ENCODE measurements at places on chromosomes 7 and 10.

DNA sequence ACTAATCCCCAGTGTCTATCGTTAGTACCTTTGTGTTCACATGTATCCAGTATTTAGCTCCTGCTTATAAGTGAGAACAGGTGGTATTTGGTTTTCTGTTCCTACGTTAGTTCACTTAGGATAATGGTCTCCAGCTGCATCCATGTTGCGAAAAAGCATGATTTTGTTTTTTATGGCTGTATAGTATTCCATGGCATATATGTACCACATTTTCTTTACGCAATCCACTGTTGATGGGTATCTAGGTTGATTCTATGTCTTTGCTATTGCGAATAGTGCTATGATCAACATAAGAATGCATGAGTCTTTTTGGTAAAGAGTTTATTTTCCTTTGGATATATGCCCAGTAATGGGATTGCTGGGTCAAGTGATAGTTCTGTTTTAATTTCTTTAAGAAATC, 59.1 kb downstream of the CH25H start:
- DNase-seq = no peak

- no peak for DNase-seq
These were observed 99.8 kb upstream of the STRIP2 start for GRCh38 chr7:129334473-129334872.

GRCh38 chr10:115056186-115056585, 37.0 kb upstream of the ATRNL1 start:
- DNase-seq = no peak

GRCh38 chr7:146510088-146510680, 393.6 kb downstream of the CNTNAP2 start:
- no peak for DNase-seq

DNA sequence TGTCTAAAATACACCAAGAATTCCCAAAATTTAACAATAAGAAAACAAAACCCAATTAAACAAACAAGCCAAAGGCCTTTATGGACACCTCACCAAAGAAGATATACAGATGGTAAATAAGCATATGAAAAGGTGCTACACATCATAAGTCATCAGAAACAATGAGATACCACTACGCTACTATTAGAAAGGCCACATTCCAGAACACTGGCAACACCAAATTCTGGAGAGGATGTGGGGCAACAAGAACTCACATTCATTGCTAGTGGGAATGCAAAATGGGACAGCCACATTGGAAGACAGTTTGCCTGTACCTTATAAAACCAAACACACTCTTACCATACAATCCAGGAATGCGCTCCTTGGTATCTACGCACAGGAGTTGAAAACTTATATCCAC, 291.4 kb downstream of the TNS3 start:
- DNase-seq = no peak

DNA sequence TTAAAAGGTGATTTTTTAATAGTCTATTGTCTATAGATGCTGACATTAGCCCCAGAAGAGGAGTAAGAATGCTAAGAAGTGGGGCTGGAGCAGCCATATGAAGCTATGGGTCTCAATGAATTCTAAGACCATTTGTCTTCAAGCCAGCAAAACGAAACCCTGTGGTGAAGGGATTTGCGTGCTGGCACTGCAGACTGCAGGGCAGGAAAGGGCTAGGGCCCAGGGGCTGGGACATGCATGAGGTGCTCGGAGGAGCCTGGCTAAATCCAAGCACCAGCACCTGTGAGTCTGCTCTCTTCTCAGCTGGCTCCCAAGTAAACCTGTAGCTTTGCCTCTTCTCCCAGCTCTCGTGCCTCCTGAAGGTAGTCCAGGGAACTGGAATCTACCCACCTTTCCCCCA, 1.3 kb upstream of the NDST2 start:
- no peak for DNase-seq

- no peak for DNase-seq
These were observed 120.2 kb downstream of the MAD1L1 start for GRCh38 chr7:2112261-2113198.

Data from non-pigmented ciliary epithelial cell (primary cell).